ENCODE measurements at places on chromosomes 5 and 9.

DNA sequence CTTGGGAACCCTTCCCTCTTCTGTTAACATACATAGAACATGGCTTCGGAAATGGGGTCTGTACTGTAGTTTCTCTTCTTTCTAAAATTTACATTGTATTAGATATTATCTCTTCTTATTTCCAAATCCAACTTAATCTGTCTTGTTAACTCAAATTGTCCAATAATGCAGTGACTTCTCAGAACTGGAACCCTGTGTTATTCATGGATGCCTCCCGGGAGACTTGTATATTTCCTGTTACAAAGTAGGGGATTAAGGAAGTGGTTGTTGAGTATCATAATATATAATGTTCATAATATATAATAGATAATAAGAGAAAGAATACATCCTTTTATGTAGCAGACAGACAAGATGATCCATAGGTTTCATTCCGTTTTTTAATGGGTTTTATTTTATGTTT is 128.4 kb downstream of the ZSWIM6 start:
- no peak for DNase-seq

GRCh38 chr9:8543219-8543618 is 743.6 kb upstream of the DMAC1 start:
- no peak for DNase-seq

- no peak for DNase-seq
These were observed 38.9 kb downstream of the COL5A1 start for GRCh38 chr9:134680393-134681060.

- DNase-seq, result no peak
These were observed 761.3 kb upstream of the DMAC1 start for GRCh38 chr9:8560560-8561525.

DNA sequence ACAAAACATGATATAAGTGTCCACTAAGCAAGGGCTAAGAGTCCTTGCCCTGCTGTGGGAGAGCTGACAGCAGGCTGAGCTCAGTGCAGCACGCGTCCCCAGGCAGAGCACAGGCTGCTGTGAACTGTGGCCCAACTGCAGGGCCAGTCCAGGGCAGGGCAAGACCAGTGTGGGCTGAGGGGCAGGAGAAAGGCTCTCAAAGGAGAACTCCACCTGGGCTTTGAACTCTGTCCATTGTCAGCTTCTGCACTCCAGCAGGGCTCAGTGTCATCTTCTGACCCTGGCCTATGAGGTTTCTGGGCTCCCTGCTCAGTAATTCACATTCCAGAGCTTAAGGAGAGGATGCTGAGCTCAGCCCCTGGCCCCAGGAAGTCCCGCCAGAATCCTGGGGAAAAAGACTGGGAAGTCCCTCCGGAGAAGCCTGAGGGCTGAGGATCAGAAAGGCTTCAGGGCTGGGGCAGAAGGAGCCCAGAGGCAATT is 37.4 kb downstream of the LHFPL2 start:
- DNase-seq, result no peak

- no peak for DNase-seq
These were observed 269.4 kb upstream of the POU5F2 start for GRCh38 chr5:94010814-94011213.

GRCh38 chr5:176639981-176640380 is 7.3 kb upstream of the TSPAN17 start:
- DNase-seq, result no peak

Measured in stimulated activated CD4-positive, alpha-beta T cell treated with anti-CD3 and anti-CD28 coated beads, Interleukin-12 subunit alpha, Interleukin-12 subunit beta, amount 100 ng/mL, for 24 hours (primary cell).